T-helper 17 cell (primary cell): ENCODE measurements at places on chromosomes 2 and 18.

- no peak for DNase-seq
Observed at GRCh38 chr2:2332381-2332780, 1.3 kb upstream of the MYT1L start.

DNA sequence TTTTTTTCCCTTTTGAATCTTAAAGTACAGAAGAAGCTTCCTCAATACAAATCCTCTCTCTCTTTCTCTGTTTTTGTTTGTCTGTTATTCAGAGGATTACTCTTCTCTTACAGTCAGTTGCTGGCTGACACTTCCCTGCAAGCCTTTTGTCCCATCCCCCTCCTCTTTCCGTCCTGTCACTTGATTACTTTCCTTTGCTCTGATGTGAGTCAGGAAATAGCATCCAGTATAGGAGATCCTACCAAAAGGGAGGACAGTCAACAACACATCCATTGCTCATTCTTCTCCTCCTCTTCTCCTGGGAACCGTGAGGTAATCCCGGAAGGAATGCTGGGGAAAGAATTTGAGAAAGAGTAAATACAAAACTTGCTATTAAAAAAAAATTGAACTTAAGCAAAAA is 79.3 kb upstream of the SCN7A start:
- DNase-seq = no peak

- no peak for DNase-seq
Observed at GRCh38 chr2:201320701-201321100, 36.4 kb downstream of the FLACC1 start.

DNA sequence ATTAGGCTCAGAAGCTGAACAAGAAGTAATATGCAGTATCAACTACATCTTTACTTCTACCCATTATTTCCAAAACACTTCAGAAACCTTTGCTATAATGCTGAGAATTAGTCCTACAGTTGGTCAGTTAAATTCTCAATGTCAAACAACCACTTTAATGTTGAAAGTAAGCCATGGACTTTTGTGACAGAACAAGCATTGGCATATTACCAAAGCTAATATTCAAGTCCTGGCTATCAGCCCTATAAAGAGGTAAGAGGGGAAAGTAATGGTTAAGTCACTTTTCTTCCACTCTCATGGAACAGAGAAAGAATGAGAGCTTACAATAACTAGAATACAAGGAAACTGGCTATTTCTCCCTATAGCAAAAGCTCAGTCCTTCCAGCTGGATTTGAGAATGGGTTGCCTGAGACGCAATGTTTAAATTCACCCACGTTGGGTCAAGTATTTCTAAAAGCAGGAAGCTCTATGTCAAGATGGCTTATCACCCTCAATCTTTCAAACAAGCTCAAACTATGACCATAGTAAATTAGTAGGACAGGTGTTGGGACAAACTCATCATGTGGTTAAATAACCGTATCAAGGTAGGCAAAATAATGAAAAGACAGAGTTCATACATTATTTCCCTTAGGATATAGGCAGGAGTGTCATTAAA is 31.4 kb upstream of the MFSD6 start:
- no peak for DNase-seq

DNA sequence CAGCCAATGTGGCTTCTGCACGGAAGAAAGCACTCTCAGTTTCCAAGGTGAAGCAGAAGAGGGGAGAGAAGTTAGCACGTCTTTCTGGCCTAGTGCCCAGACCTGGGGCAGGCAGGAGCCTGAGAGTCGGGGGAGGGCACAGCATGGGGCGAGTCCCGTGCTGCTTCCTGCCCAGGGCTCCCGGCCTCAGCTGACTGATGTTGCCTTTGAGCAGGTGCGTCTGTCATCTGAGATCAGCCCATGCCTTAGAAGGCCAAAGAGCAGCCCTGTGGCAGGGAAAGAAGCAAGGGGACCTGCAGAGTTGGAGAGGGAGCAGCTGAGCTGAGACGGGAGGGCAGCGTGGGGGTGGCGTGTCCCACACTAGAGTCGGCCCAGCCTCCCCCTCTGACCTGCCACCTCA is 3.3 kb downstream of the KCNIP3 start:
- DNase-seq = no peak

DNA sequence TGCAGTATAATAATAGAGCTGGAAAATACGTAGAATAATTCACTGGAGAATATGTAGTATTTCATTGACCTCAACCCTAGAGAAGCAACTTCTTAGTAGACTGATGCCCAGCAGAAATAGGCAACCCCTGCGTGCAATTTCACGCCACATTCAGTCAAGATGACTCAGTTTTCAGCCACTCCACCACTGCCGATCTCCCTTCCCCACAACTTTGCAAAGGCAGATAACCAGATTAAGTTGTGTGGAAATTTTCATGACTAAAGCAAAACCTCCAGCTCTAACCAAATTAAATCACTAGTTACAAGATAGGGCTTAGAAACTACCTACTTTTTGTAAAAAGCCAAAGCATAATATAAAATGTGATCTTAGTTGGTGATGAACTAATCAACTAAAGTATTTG is 63.3 kb upstream of the STK17B start:
- no peak for DNase-seq

DNA sequence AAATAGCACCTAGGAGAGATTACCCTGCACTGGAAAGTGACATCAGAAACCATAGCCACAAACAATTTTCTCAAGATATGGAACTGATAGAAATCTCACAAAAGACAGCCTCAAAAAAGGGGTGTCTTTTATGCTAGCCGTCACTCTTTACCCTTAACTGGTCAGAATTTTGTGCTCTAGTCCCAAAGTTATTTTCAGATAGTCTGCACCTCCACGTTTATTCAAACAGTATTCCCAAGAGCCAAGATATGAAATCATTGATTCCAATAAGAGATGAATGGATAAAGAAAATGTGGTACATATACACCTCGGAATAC is 23.5 kb upstream of the PMAIP1 start:
- no peak for DNase-seq

DNA sequence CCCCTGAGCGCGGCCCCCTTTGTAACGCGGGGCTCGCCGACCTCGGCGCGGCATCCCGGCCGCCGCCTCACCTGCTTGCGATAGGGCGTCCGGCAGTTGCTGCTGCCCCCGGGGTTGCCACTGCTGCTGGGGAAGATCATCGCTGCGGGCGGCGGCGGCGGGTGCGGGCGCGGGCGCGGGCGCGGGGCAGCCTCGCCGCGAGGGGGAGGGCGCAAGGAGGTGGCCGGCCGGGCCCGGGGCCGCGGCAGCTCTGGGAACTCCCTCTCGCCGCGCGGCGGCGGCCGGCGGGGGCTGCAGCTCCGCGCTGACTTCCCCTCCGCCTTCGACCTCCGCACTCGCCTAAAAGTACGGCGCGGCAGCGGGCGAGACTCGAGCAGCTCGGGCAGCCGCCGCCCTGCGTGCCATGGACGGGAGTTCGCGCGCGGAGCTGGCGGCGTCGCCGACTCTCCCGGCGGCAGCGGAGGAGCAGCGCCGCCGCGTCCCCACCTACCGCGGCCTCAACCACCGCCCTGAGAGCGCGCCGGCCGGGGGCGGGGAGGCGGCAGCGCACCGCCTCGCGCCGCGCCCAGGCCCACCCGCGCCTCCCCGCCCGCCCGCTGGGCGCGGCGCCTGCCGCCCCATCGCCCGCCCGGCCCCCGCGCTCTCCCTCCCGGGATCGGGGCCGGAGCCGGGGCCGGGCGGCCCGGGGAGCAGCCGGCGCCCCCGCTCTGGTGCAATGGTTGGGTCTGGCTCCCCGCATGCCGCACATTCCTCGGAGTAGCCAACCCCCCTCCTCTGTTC is 86.0 kb downstream of the RBMS1 start:
- DNase-seq = peak; percentile 55

DNA sequence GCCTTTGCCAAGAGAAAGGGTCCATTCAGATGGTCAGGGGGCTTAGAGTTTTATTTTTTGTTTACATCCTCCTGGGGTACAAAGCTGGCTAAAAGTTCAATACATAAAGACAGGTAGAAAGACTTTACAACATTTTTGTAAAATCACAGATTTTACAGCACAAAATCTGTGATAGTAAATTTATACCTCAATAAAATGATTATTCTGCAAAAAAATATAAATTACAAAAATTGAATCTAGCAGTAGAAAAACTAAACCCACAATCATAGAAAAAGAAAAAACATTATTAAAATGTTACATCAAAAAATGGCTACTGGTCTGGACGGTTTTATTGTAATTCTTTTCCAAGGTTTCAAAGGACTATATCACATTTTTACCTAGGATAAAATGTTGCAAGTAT is 674.2 kb upstream of the CHAC2 start:
- DNase-seq = no peak

GRCh38 chr2:198178766-198179165 is 374.4 kb downstream of the PLCL1 start:
- no peak for DNase-seq

- DNase-seq = no peak
Observed at GRCh38 chr2:191272064-191272463, 26.9 kb downstream of the MYO1B start.

- no peak for DNase-seq
Observed at GRCh38 chr2:222248818-222249217, 50.0 kb downstream of the PAX3 start.

- no peak for DNase-seq
Observed at GRCh38 chr2:215428060-215428910, 7.6 kb downstream of the FN1 start.

DNA sequence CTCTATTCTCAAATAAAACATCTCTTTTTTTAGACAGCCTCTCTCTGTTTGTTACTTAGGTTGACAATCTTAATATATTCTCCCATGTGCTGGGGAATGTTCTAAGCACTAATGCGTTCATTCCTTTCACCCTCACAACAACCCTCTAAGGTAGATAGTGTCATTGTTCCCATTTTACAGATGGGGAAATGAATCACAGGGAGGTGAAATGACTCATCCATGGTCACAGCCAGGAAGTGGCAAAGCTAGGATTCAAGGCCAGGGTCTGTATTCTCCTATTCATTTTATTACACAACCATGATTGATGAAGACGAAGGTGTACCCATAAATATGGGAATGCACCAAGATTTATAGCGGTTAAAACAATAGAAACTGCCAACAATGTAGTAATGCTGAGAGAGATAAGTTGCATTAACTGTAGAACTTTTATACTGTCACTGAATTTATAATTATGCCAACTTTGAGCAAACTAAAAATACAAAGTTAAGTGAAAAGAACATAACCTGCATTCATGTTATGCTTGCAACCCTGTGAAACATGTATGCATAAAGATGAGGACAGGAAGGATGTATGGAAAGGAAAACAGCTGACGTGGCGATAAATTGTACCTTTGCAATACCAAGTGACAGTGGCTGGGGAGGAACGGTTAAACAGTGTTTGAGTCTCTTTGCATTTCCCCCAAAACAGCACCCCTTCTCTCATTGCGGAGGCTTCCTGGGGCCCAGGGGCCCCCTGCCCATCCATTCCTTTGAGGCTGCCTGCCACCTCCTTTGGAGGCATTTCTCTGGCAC is 257.7 kb upstream of the AGAP1 start:
- DNase-seq = no peak

GRCh38 chr2:237474931-237475703 is 11.9 kb upstream of the MLPH start:
- peak; percentile 69 for DNase-seq

DNA sequence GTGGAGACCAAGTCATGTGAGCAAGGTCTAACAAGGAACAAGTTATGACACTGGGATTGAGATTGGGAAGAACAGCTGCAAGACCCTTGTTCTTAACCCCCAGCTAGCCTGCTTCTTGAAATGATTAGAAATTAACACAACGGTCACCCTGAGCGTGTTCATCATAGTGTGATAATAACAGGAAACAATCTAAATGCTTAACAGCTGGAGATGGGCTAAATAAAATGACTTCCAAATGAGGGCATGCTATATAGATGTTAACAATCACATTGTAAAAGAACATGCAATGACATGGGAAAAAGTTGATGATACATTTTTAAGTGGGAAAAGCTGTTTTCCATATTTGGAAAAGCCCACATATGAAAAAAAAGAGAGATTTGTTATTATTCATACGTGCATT is 47.6 kb downstream of the RPL37A start:
- DNase-seq = no peak

GRCh38 chr2:238724728-238725127 is 123.2 kb upstream of the TWIST2 start:
- no peak for DNase-seq

- no peak for DNase-seq
Observed at GRCh38 chr2:12347066-12347493, 369.7 kb upstream of the TRIB2 start.

- no peak for DNase-seq
Observed at GRCh38 chr2:169933124-169933711, 106.0 kb downstream of the UBR3 start.

GRCh38 chr18:58290116-58290695 is 246.2 kb downstream of the NEDD4L start:
- DNase-seq = no peak

GRCh38 chr2:174328961-174329715 is 5.6 kb upstream of the SP9 start:
- no peak for DNase-seq

- no peak for DNase-seq
Observed at GRCh38 chr2:112109278-112109677, 28.9 kb upstream of the FBLN7 start.

- DNase-seq = no peak
Observed at GRCh38 chr18:37636831-37637477, 71.4 kb upstream of the CELF4 start.

DNA sequence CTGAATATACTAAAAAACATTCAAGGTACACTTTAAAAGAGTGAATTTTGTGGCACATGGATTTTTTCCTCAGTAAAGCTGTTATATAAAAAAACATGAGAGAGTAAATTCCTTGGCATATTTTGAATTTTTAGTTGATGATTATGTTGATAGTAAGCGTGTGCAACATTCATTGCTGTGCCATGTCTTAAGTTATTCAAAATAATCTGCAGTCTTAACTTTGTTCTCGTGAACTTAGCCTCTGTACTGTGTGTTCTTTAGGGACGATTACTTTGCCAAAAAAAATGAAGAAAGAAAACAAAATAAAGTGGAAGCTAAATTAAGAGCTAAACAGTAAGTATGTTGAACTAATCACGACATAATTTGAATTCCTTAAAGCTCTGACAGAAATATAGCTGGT is 9.6 kb downstream of the SSB start:
- DNase-seq = no peak

DNA sequence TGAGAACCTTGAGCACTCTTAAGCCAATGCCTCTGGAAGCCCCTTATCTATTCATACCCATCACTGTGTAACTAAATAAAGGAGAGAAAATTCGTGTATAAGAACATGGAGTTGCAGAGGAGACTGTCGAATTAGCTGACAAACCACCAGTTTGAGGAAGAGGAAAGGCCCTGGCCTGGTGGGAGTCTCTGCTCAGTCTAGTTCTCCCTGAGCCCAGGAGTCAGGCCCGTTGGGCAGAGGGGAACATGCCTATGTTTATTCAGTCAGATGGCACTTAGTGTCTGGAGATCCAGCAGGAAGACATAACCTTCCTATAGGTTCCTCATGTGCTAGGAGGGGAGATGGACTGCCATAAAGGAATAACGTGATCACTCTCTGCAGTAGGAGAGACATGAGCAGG is 60.3 kb downstream of the MGAT5 start:
- no peak for DNase-seq
